Dorsolateral prefrontal cortex (tissue), 122 donors: ENCODE measurements at places on chromosomes 2 and 18.

GRCh38 chr2:144886862-144887261, 366.9 kb upstream of the ZEB2 start:
- DNase-seq = no peak

GRCh38 chr2:44960871-44961270, 19.4 kb downstream of the SIX3 start:
- DNase-seq = no peak

- peak; percentile 48 for DNase-seq
Observed at GRCh38 chr2:60105906-60106305, 447.5 kb downstream of the BCL11A start.

GRCh38 chr18:69490813-69491212, 90.1 kb downstream of the DOK6 start:
- DNase-seq = no peak

DNA sequence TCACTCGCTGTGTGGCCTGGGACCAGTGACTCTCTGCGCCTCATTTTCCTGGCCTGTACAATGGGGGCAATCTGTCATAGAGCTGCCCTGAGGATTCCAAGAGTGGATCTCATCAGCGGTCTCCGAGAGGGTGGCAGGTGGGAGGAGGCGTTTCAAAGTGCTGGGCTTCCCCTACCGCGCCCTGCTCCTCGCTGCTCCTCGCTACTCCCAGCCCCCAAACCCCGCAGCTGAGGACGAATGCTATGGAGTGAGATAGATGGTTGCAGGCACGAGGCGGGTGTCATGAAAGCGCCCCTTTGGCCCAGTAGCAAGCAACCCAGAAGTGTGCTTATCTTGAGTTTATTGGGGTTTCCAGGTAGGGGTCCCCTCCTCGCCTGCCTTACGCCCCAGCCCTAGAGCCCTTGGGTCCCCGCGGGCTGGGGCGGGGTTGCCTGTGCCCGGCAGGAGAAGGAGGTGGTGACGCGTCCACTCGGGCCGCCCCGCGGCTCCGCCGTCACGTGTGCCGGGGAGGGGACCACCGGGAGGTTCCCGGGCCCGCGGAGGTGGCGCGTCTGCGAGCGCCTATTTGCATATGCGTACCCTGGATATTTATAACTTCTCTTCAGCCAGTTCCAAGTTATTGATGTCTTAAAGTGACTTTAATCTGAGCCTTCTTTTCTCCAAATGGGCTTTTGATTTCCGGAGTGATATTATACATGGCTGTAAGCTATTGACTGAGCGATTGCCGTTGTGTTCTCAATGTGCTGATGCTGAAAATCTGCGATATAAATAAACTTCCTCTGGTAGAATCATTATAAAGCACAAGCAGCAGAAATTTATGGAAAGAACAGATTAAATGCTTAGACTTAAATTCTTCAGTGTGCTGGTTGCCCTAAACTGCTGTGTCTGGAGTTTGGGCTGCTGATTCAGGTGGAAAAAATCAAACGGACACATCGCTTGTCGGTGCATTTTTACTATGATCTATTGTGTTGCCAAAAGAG, 263.7 kb downstream of the ATAD2B start:
- DNase-seq = peak; percentile 56

GRCh38 chr2:25115902-25116301, 52.5 kb downstream of the POMC start:
- no peak for DNase-seq

- DNase-seq = no peak
Observed at GRCh38 chr2:128526455-128526976, 207.8 kb upstream of the HS6ST1 start.

DNA sequence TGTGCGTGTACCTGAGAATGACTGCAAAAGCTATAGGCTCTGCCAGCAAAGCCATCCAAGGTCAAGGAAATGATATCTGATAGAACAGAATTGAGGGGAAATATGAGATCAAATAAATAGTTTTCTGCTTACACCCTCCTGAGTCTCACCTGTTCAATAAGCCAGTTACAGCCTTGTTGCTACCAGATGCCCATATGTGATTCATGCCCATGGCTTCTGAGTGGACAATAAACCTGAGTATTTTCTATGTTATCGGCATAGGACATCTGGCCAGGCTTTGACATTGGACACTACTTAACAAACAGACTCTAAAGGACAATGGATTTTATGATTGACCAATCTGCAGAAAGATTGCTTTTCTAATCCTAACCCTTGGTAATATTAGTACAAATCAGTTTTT, 297.9 kb downstream of the LRATD1 start:
- no peak for DNase-seq

DNA sequence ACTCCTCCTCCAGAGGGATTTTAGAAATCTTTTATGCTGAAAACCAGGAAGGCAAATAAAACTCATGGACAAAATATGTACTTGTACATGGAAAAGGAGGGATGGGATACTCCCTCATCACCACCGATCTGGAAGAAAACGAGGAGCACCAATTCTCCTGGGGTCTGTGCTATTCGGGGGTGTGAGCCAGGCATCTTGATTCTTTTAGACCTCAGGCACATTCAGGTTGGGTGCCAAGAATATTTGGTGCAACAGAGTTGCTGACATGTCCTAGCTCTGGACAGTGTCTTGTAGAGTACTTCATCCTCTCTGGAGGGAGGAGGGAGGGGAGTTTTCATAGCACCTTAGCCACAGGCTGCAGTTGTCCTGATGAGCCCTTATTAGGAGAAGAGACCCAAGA, 163.0 kb downstream of the PRKCE start:
- no peak for DNase-seq

DNA sequence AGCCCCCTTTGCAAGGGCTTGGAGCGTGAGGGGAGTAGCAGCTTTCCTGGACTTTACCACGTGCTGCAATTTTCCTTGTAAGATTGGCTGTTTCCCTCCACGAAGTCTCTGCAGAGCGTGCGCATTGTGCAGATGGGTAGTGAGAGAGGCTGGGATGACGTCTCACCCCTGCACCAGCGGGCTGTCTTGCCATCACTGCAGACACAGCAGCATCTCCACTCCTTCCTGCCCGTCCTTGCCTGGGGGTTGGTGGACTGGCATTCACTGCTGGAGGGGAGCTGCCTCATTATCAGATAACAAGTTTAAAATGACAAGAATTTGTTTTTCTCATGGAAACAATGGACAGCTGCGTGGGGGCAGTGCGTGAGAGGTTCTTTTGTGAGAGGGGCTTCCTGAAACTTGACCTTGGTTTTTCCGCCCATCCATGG, 45.3 kb upstream of the HS6ST1 start:
- no peak for DNase-seq

- DNase-seq = no peak
Observed at GRCh38 chr2:174395969-174396630, 570 bp downstream of the SCRN3 start.

DNA sequence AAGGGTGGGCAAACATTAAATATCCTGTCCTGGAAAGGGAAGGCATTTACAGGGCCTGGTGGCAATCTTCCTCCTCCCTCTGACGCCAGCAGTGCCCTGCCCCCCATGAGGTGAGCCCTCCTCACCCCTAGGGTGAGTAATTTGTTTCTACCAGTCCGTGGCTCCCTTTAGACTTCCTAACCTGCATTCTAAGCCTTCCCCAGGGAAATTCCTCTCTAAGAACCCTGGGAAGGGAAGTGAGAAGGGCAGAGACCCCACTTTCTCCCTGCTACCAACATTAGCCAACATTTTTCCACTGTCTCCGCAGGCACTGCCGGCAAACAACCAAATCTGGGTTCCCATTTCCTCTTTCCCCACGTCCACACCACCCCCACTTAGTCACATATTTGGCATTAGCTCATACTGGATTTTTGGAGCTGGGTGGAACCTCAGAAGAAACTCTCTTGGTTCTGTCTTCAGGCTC, 69.3 kb downstream of the NRP2 start:
- no peak for DNase-seq

DNA sequence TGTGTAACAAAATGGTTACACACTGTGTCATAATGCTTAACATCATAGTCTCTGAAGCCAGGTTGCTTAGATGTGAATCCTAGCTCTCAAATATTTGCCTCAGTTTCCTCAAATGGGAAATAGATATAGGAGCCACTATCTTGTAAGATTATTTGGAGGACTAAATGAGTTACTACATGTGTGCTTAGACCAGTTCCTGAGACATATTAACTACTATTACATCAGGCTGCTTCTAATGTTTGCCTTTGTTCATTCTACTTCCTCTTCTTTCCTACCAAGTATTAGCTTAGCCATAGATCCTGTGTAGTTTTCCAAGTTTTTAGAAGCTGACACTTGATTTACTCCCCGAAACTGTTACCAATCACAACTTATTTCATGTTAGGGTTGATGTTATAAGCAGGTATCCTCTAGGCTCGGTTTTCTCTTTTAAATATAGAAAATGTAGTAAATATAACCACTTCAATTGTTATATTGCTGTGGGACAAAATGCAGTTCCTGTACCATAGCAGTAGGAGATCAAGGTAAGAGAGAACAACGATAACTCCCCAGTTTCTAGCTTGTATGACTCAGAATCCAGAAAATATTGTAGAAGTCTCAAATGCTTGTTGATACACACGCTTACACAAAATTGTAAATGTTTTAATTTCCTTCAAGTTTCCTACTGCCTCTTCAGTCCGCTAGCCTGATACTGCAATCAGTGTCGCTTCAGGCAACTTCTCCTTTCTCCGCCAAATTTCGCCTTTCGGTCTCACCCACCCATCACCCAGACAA, 751 bp upstream of the DNAJC10 start:
- DNase-seq = no peak

DNA sequence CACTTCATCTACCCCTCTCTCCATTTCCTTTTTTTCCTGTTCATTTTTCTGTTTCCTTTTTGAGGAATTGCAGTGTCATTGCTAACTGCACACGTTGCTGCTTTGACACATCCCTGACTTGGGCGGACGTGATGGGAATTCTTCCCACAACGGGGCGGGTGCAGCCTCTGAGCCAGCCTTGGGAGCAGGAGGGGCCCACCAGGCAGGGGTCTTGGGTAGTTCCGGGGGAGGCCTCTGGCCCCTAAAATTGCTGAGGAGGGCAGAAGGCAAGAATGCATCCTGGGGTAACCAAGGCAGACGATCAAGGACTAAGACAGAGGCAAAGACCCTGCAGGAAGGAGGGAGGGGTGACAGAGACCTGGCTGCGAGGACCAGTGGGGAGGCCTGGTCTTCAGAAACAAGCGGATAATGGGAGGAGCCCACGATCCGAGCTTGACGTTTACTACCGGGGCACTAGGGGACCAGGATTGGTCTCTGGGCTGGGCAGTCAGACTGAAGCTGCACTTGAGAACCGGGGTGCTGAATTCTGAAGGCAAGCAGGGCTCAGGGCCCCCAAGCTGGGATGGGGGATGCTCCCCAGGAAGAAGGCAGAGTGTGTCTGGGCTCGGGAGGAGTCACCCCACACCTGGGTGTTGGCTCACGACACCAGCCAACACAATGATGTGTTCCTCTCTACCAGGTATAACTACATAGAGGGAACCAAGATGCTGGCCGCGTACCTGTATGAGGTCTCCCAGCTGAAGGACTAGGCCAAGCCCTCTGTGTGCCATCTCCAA, 14.8 kb upstream of the CNDP1 start:
- DNase-seq = no peak

DNA sequence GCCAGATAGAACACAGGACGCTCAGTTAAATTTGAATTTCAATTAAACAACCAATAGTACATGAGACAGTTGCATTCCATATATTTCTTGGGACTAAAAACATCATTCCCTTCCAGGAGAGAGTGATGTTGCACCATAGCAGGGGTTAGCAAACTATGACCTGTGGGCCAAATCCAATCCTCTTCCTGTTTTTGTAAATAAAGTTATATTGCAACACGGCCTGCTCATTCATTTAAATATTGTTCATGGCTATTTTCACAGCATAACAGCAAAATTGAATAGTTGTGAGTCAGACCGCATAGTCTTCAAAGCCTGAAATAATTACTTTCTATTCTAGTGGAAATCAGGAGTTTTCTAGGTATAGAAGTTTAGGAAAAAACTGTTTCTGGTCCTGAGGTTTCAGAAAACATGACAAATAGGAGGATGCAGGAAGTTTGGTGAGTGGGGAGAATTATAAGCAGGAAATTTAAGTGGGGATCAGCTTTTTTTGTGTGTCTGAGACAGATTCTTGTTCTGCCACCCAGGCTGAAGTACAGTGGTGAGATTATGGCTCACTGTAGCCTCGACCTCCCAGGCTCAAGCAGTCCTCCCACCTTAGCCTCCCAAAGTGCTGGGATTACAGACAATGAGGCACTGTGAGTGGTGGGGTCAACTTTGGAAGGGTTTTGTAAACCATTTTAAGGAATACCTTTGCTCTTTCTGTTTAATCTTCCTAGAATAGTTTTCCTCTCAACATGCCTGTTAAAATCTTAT, 131.5 kb downstream of the SOCS6 start:
- DNase-seq = no peak

GRCh38 chr18:13382366-13382953, 163.9 kb downstream of the LDLRAD4 start:
- DNase-seq = no peak

GRCh38 chr2:212723226-212723625, 184.6 kb upstream of the ERBB4 start:
- no peak for DNase-seq

- no peak for DNase-seq
Observed at GRCh38 chr18:12366784-12367183, 10.2 kb downstream of the AFG3L2 start.

- peak; percentile 54 for DNase-seq
Observed at GRCh38 chr18:42114310-42114943, 159.4 kb downstream of the PIK3C3 start.

DNA sequence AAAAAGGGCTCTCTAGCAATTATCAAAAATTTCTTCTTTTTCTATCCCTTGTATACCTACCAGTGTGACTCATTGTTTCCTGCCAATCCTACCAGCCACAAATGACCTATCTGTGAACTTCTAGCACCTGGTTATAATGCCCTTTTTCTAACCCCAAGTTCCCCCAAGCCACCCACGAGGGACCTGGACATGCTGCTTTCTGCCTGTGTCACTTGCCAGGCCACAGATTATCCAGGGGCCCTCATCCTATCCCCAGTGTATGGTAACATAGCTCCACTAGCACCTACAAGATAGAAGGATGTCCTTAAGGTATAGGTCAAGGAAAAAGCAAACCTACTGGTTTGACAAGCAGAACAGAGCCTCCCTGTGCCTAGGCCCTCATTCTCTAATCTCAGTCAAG, 26.8 kb downstream of the AAK1 start:
- DNase-seq = no peak

- DNase-seq = no peak
Observed at GRCh38 chr2:5818961-5819600, 126.9 kb downstream of the SOX11 start.

GRCh38 chr2:5889519-5889918, 197.3 kb downstream of the SOX11 start:
- DNase-seq = no peak

DNA sequence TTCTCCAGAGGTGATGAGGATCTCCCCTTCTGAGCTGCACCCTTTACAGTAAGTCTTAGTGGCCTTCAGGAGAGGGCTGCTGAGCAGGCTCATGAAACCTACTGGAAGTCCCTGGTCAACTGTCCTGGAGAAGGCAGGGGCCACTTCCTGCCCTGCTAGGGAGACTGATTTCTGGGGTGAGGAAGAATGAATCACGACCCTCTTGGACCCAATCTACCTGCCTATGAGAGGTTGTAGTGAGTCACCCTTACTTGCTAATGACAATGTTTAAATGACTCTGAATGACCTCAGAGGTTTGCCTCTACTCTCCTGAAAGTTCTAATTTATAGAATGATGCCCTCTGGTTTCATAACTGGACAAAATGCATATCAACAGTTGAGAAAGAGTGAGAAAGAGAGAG, 79.4 kb upstream of the FAM136A start:
- DNase-seq = no peak

- DNase-seq = peak; percentile 72
Observed at GRCh38 chr2:71545572-71546274, 92.4 kb downstream of the DYSF start.
